ENCODE measurements at places on chromosomes 2 and 18.

GRCh38 chr2:121247971-121248370 lies 37.0 kb downstream of the TFCP2L1 start:
- no peak for DNase-seq

- DNase-seq = no peak
These were observed 616.6 kb downstream of the METTL4 start for GRCh38 chr18:1954583-1955312.

DNA sequence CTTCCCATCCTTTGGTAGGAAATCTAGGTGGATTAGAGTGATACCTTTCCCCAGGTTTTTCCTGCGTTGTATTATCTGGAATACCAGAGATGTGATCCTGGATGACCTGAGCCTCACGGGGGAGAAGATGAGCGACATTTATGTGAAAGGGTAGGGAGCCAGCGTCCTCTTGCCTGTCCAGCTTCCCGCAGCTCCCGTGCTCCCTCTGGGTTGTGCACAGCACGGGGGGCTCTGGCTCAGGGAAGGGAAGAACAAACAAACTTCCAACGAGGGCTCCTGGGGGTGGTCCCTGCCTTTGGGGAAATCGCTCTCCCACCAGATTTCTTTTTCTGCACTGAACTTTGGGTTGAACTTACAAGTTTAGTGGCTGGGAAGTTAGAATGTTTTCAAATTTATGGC lies 215.7 kb downstream of the DYSF start:
- DNase-seq = no peak

DNA sequence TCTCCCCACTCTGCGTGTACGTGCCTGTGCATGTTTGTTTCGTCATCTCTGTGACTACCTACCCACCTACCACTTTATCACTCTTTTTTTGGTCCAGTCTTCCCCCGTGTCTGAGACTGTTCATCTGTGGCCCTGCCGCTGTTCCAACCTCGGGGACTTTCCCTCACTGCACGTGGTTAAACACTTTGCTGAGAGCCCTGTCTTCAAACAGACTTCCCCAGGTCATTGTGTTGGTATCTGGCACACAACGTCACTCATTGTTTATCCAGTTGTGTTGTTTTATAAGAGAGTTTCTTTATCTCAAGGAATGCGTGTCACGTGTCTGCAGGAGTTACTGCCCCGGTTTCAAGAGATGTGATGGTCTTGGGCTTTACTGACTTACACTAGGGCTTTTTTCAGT lies 262.0 kb upstream of the RASGRP3 start:
- DNase-seq = no peak

- DNase-seq = no peak
These were observed 4.5 kb downstream of the NR4A2 start for GRCh38 chr2:156327835-156328695.

Measured in stimulated activated CD8-positive, alpha-beta memory T cell treated with anti-CD3 and anti-CD28 coated beads, Interleukin-4, amount 100 ng/mL, for 1 hour (primary cell).